ENCODE measurements at places on chromosomes 5 and 9.

GRCh38 chr5:41416336-41416735 lies 94.1 kb downstream of the PLCXD3 start:
- no peak for DNase-seq

- no peak for DNase-seq
Observed at GRCh38 chr9:37187713-37188439, 67.5 kb downstream of the ZCCHC7 start.

DNA sequence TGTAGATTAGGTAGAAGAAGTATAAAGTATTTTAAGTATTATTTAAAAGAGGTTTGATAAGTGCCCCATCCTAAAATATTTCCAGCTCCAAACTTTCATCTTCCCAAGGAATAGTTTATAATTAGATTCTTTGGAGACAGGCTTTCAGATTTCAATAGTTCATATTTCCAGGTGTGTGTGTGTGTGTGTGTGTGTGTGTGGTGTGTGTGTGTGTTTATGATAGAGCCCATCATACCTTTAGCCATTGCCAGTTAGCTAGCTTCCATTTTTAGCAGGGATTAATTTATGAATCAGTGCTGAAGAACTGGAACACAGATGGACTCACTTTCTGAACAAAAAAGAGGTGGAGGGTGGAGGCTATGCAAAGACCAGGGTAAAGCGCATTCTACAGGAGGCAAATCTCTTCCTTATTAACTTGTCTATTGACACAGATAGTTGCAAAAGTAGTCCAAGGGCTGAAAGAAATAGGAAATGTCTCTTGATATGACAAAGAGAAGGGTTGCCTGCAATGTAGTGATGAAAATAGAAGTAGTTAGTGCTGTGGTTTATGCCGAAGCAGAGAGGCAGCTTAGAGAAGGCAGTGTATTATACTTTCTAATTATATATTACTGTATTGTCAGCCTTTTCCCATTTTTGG lies 301.1 kb downstream of the MAN2A1 start:
- DNase-seq, result no peak

DNA sequence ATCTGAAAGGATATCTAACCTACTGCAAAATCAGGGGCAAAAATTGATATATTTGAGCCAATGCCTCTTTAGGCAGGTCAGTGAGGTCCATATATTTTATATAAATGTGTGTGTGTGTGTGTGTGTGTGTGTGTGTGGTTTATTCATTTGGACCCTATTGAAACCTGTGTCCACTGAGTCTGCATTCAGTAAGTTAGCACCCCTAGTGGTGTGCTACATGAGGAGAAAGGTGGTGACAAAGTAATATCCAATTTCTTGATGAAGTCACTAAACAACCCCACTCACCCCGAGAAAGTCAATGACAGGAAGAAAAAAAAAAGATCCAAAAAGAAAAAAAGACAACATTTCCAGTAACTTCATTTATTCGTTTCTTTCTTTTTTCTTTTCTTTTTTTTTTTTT lies 4.1 kb downstream of the FBXW11 start:
- DNase-seq, result no peak

DNA sequence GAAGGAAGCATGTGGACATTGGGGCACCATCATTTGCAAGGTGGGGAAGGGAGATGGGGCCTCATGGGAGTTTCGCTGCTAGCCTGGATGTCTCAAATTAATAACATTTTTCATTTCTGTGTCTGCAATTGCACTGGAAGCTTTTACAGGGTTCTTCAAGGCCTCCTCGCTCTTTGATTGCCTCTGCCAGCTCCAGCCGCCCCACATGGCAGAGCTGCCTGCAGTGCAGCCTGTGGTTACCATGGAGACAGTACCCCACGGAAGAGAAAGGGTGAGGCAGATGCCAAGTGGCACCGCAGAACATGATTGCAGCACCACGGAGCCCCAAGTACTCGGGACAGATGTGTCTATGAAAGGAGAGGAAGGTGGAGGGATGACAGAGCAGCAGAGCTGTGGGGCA lies 25.4 kb downstream of the CTNND2 start:
- no peak for DNase-seq

DNA sequence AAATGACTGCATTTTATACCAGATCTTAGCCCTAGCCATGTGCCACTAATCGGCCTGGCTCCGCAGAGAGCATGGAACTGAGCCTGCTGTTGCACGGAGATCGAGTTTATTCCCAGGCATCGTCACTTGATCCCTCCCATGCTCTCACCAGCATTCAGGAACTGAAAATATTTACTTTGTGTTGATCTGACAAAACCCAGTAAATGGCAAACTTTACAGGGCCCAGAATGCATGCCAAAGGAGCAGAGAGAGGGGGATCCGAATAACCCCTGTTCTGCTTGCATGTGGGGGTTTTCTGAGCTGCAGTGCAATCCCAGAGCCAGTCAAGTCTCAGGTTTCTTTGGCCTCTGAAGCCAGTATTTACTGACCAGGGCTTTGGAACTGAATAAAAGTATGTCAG lies 87.3 kb downstream of the GAS1 start:
- no peak for DNase-seq

GRCh38 chr9:135147474-135147805 lies 60.0 kb downstream of the OLFM1 start:
- no peak for DNase-seq

- peak; percentile 51 for DNase-seq
Observed at GRCh38 chr5:84384604-84385575, at the start of gene EDIL3. TSS of gene EDIL3 (minus strand) at chr5:84384880. CDS start at chr5:84384374, 506 bp downstream.

DNA sequence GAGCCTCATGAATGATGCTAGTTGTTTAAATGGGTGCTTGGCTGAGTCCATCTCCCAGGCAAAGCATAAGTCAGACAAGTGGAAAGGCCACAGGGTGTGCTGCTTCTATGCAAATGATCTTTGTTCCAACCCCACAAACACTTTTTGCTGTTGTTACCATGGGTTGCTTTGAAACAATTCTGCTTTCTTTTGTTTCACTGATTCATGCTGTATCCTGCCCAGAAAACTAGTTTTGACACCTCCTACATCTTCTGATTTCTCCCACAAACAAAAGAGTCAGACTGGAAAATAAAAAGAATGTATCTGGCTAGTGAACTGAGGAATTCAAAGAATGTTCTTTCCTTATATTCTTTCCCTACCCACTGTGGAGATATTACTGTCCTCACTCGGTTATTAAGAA lies 298.6 kb downstream of the DIRAS2 start:
- DNase-seq, result no peak

- DNase-seq, result peak; percentile 5
Observed at GRCh38 chr9:134486143-134486591, 155.4 kb upstream of the COL5A1 start.

- DNase-seq, result no peak
Observed at GRCh38 chr5:531101-531748, 7.0 kb upstream of the SLC9A3 start.

DNA sequence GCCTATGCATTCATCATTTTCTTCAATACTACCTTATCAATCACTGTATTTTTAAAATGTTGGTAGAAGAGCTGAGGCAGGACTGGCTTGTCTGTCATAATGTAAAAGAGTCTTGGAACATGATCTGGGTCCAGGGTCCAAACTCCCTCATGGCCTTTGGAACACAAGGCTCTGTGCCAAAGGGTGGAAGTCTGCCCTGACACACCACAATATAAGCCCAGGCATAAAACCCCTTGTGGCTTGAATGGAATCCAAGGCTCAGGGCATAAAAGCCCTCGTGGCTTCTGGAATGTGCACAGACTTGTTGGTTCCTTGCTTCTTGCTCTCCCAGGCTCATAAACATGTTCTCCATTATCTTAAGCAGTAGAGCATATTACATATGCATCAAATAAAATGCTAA lies 48.0 kb downstream of the GABRB2 start:
- DNase-seq, result no peak

GRCh38 chr9:93173365-93174051 lies 10.4 kb upstream of the WNK2 start:
- DNase-seq, result no peak

GRCh38 chr5:123808461-123809380 lies 296.7 kb downstream of the CSNK1G3 start:
- no peak for DNase-seq

- no peak for DNase-seq
Observed at GRCh38 chr9:3180696-3181048, 336.8 kb upstream of the PUM3 start.

GRCh38 chr5:66596636-66597182 lies 516 bp downstream of the MAST4 start:
- no peak for DNase-seq

GRCh38 chr9:2560180-2560579 lies 61.4 kb upstream of the VLDLR start:
- DNase-seq, result no peak

GRCh38 chr5:158482125-158482524 lies 617.6 kb downstream of the EBF1 start:
- DNase-seq, result no peak

DNA sequence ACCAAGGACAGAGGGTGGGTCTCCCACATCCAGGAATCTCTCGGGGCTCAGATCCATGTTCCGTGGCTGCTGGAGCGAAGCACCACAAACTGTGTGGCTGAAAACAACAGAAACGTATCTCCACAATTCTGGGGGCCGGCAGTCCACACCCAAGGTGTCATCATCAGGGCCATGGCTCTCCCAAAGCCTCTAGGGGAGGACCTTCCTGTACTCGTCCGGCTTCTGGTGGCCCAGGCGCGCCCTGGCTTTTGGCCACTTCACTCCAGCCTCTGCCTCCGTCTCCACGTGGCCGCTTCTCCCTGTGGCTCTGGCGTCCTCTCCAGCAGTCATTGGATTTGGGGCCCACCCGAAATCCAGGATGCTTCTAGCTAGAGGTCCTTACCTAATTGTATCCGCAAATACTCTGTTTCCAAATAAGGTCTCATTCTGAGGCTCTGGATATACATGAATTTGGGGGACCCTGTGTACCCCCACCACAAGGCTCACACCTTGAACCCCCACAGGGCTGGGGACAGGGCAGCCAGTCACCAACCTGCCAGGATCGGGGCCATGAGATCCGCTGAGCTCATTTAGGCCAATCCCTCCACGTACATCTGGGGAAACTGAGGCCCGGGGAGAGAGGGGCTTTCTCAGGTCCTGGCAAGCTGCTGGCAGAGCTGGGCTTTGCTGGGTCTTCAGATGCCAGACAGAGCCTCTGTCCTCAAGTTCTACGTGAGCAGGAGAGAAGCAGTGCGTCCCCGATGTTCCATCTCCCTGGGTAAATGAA lies 158.2 kb downstream of the OLFM1 start:
- DNase-seq, result no peak

DNA sequence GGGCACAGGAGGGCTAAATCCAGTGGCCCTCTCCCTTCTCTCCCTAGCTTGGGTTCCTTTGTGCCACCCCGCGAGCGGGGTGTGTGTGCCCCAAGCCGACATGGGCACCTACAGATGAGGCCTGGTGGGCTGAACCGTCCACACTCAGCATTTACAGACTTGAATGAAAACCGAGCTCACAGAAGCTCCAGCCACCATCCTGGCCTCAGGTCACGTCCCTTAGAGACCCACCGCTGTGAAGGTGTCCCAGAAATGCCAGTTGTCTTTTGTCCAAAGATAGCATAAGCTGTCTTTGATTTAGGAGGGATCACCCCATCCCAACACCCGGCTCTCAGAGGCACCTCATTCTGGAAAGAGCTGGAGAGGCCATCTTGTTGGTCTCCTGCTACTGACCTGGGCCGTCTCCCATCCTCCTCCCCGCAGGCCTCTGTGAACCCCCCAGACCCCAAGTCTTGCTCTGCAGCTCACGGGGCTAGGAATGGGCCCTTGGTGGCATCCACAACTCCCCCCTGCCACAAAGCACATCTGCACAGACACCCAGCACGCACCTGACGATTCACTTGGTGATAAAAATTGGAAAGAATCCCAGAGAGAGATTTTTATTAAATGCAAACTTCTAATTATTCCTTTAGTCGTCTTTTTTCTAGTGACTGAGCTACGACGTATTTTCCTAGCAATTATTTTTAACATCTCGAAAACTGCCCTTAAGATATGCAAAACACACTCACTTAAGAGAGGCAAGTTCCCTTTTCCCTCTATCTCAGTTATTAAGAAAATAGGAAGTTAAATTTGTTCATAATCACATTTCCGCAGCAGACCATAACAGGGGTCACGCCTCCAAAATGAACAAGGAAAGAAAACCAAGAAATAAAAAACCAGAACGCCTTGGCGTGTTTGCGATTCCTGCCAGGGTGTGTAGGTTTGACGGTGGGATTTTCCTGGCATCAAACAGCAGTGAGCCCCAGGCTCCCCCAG lies 80.5 kb upstream of the LMX1B start:
- no peak for DNase-seq

DNA sequence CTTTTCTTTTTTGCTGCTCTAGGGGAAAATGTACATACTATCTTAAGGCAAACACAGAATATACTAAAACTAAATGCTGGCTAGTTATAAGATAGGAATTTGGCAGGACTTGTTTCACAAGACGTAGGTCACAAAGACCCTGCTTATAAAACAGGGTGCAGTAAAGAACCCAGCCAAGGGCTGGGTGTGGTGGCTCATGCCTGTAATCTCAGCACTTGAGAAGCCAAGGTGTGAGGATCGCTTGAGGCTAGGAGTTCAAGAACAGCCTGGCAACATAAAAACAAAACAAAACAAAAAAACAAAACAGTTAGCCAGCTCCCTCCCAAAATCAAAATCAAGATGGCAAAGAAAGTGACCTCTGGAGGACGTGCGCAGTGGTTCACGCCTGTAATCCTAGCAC lies 49.5 kb upstream of the DENND4C start:
- DNase-seq, result no peak

DNA sequence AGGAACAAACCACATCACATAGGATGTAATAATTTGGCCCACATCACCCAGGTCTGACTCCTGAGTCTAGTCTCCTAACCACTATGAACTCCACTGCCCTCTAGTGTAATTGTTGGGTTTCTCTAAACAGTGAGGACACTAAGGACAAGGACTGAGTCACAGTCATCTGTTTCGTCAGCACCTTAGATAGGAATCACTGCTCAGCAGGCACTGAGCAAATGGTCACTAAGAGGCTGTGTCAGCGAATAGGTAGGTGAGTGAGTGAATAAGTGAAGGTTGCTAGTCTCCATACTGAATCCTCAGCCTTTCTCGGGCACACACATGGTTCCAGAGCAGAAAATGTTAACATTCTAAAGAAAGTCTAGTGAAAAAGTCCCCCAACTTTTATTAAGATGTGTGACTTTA lies 278.6 kb downstream of the SPOCK1 start:
- no peak for DNase-seq

- no peak for DNase-seq
Observed at GRCh38 chr5:133341915-133342710, 270.2 kb downstream of the FSTL4 start.

- DNase-seq, result peak; percentile 64
Observed at GRCh38 chr9:126366366-126367011, 39.9 kb downstream of the MVB12B start.

GRCh38 chr5:172941067-172941516 lies 18.1 kb upstream of the RPL26L1 start:
- no peak for DNase-seq
